RWPE2 (cell line): ENCODE measurements at places on chromosomes 6 and 20.

DNA sequence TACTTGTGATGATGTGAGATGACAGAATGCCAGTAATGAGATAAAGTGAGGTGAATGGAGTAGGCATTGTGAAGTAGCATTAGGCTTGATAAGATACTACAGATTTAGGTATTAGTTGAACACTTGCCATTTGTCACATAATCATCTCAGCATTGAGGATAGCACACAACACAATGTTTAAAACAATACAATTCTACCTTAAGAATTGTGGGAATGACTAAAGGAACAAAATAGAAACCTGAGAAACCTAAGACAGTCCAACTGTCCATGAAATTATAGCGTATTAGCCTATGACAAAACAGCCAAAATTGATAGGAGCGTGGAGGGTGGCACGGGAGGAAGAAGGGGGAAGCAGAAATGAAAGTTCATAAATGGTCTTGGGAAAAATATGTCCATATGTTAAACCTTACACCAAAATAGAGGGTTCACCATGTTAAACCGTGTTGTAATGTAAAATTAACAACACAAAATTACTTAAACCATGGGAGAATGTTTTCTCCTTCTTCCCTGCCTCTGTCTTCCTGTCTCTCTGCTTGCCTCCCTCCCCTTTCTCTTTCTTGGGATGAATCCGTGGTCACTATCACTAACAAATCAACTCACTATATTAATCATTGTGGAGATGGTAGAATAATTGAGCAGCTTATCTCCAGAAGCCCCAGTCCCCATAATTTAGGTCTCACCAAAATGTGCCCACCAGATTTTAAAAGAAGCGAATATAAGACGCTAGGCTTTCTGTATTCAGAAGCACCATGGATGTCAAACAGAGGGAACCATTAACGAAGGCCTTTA, 33.0 kb upstream of the HFE start:
- DNase-seq = no peak

DNA sequence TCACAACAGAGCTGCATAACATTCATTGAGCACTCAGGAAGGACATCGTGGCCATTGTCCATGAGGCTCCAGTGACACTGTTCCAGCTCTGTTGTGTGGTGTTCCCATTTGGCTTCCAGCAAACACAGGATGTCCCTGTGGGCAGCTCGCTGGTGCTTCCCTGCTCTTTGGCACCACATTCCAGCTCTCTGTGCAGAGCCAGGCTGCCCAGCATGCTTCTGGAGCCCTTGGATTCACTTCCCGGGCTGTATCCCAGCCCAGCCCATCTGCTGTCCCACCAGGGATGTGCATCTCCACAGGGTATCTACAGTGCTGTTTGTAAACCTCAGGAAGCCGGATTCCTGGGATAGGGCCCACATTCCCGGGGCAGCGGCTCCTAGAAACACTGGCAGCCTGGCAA, 57.2 kb downstream of the CTCFL start:
- no peak for DNase-seq

- DNase-seq = no peak
These were observed 3.2 kb downstream of the USP45 start for GRCh38 chr6:99512033-99512432.

GRCh38 chr20:24529369-24529719, 59.9 kb downstream of the SYNDIG1 start:
- no peak for DNase-seq

DNA sequence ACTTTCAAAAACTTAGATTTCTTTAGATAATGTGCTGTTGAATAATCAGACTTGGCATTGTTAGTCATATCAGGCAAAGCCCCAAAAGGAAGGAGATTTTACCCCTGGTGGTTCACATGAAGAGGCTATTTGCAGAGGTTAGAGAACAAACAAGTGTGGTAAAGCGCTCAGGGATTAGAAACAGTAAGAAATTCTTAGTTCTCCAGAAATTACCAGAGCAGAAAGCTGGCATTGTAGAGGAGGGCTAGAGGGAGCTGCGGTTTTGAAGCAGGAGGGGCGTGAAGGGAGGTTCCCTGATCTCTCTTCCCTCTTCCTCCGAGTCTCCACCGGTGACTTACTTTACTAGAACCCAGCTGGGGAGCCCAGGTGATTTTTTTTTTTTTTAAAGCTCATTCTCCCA, 10.2 kb downstream of the MYO6 start:
- DNase-seq = no peak

DNA sequence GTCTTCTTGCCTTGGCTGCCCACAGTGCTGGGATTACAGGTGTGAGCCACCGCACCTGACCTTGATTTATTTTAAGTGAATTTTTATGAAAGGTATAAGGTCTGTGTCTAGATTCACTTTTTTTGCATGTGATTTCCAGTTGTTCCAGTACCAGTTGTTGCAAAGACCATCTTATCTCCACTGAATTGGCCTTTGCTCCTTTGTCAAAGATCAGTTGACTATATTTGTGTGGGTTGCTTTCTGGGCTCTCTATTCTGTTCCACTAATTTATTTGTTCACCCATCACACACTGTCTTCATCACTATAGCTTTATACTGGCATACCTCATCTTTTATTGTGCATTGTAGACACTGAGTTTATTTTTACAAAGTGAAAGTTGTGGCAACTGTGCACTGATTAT, 56.3 kb downstream of the ANKS1A start:
- no peak for DNase-seq

DNA sequence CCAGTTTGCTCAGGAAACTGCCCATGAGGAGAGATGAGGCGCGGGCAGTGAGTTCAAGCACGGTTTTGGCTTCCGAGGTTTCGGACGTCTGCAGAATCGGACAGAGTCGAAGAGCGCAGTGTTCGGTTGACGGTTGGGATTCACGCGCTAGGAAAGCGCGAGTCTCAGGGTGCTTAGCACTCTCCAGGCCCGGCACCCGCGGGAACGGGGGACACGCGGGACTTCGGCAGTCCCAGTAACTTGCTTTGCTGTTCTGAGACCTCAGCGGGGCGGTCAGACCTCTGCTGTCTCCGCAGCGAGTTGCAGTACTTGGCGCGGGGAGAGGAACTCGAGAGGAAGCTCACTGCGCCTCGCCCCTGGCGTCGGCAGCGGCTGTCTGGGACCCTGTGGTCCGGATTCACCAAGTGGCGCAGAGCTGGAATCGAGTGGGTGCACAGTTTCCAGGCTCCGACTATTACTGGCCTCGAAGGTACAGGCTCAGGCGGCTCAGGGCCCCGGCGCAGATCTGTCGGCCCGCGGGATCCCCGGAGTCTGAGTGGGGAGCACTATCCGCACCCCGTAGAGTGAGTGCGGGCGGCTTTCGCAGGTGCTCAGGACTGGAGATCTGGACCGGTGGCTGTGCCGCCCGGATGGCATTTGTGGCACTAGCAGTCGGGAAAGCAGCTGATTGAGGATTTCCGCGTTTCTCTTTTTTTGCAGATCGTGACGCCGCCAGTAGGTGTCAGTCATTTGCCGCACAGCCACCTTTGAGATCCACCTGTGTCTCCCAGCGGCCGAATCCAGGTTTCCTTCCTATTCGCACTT, at the start of gene POM121L2:
Gene POM121L2, minus strand, starts transcription at position 128 of the 804 bp plus-strand sequence. Its CDS starts 103 bp downstream, at position 25.
- DNase-seq = no peak
